ENCODE measurements at places on chromosomes 5 and 9. TPM values are rescaled to one million over a fixed set of nuclear protein-coding genes. Genes with fewer than 3 reads are reported as not detected.

GRCh38 chr9:132669319-132669697 lies 475 bp downstream of the DDX31 start:
- no peak for DNase-seq

GRCh38 chr5:170173227-170173626 lies 59.6 kb upstream of the C5orf58 start:
- DNase-seq = peak; percentile 57

DNA sequence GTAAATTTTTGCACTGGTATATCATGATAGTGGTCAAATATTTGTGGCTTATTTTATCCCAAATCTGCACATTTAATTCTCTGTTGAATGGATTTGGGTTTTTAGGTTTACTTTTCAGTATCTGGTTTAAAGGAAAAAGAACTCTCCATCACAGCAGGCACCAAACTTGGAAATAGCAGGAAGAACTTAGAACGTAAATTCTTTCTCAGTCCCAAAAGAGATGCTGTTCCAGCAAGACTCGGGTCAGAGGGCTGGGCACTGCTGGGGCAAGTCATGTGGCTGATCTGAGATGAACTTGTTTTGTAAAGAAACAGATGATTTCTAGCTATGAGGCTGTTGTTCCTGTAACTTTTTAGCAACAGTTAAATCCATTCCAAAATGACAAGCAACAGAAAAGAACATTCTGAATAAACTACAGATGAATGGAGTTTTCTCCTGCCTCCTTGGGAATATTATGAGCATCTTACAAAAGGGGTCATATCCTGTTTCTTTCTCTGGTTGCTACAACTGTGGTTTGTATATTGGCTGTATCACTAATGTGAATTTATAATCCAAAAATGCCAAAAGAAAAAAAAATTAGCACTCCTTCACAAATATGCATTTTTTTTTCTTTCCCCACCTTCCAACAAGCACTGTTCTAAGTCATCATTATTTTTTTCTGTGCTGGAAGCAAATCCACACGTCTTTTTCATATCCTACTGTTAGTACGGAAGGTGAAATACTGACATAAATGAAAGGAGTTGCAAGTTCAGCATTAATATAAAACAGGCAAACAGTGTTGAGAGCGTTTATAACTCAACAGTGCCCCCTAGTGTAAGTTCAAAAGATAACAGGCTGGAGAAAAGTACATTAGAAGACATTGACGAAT lies 31.1 kb downstream of the OR2K2 start:
- DNase-seq = peak; percentile 62

GRCh38 chr5:39650008-39650762 lies 225.4 kb upstream of the DAB2 start:
- DNase-seq = no peak

DNA sequence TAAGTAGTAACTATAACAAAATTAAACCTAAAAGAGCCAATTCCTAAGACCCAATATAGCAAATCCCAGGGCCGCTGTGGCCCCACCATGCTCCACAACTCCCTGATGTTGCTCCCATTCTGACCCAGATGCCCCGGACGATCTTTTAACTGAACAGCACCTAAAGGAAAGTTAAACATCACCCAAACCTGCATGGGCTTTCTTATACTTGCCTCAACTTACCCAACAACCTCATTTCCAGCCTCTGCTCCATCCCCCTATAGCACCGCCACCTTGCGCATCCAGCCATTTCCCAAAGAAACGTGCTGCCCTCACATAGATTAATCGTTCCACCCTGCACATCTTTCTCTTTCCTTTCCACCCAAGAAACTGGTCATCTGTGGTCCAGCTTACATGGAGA lies 54.6 kb downstream of the ZNF354C start:
- no peak for DNase-seq

RUSC2 gene
- 8.2 TPM for total RNA-seq

DNA sequence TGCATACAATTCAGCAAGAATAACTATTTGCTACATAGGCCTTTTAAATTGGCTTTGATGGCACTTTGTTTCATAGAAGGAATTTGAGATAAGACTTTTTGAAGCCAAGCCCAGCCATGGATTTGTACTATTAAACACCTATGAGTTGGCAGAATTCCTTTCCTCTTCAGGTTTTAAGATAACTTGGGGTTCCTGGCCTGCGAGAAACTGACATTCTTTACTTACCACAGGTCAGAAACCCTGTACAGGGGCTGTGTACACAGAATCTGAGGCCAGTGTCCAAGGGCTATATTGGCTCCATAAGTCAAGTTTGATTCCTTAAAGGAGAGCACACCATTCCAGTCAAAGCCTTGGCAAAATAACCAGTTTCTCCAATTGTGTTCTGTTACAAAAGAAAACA lies 10.8 kb upstream of the BTNL3 start:
- DNase-seq = no peak

ADGRD2 gene
- 0.26 TPM for total RNA-seq

- no peak for DNase-seq
Observed at GRCh38 chr5:125044491-125045282, 298.2 kb upstream of the ZNF608 start.

- DNase-seq = no peak
Observed at GRCh38 chr9:137665697-137666512, 47.1 kb downstream of the EHMT1 start.

DNA sequence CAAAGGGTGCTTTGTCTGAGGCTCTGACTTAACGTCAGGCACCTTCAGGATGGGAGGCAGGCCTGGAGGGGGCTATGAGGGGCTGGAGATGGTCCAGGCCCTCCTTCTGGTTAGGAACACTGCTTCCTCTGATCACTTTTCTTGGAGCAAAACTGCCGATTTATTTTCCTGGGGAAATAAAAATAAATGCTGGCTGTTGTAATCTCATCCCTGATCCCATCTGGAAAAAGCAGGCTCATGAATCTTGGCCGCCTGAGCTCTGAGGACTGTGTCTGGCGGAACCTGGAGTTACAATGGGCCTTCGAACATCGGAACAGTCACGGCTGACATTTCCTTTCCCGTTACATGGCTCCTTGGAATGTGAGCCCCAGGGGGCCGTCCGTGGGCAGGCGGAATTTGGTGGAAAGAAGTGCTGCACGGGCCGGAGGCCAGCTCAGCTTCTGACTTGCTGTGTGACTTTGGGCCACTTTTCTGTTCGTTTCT lies 157.8 kb downstream of the RGS3 start:
- DNase-seq = no peak

- no peak for DNase-seq
Observed at GRCh38 chr5:63495225-63495624, 467.0 kb downstream of the HTR1A start.

GRCh38 chr5:127839072-127839471 lies 135.9 kb downstream of the CCDC192 start:
- DNase-seq = no peak

DNA sequence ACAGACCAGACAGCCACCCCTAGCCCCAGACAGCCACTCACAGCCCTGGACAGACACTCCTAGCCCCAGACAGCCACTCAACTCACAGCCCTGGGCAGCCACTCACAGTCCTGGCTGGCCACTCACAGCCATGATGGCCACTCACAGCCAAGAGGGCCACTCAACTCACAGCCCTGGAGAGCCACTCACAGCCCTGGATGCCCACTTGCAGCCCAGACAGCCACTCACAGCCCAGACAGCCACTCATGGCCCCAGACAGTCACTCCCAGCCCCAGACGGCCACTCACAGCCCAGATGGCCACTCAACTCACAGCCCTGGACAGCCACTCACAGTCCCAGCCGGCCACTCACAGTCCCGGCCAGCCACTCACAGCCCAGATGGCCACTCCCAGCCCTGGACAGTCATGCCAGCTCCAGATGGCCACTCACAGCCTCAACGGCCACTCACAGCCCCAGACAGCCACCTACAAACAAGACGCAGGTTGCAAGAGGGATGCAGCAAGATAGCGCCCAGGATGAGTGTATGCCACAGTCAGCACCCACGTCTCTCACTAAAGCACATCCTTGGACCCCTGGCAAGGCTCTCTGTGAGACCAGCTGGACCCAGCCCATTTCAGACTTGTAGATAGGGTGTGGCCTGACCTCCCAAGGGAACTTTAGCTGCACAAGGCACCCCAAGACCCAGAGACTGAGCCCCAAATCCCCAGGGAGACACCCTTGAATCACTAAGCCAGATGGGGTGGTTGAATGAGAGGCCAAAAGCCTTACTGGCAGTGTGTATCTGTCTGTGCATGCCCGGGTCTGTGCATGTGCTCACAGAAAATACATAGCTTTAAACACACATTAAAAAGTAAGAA lies 22.4 kb downstream of the ZDHHC11B start:
- DNase-seq = no peak
